ENCODE measurements at places on chromosomes 12 and 14. TPM values are rescaled to one million over a fixed set of nuclear protein-coding genes. Genes with fewer than 3 reads are reported as not detected.

GRCh38 chr12:116556964-116557698 is 2.0 kb upstream of the MAP1LC3B2 start:
- no peak overlapping the region for H3K4me3 ChIP-seq
- no peaks in the 10 kb centered on the region for H3K36me3 ChIP-seq
- no peaks in the 10 kb centered on the region for H3K27me3 ChIP-seq
- H3K4me1 ChIP-seq = peaks cover 39% of the 10 kb centered on the region

DNA sequence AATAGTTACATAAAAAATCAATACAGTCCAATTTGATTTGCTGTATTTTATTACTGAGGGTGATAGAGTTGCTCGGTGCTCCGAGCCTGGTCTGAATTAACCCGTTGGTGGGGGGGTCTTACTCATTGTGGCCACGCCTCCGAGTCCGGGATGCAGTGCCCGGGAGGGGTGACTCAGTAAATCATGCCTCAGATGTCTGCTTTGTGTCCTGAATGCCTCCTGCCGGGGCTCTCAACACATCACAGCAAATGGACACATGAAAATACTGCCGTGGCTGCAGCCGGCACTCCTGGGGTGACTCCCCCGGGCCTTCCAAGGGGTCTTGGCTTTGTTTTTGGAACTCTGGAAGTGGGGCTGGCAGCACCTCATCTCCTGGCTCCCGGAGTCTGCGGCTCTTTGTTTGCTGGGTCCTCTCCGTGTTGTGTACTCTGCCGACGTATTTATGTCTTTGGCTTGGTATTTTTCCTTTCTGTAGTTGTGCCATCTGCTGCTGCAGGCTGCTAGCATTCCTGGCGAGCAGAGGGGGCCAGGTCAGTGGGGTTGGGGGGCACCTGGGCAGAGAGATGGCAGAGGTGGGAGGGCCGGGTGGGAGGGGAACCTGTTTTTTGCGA is 129.0 kb downstream of the AACS start:
- no peak overlapping the region for H3K27ac ChIP-seq
- DNase-seq = no peak
- H3K27me3 ChIP-seq = peaks cover 7% of the 10 kb centered on the region

GRCh38 chr14:102911991-102912761 is 10.3 kb upstream of the AMN start:
- H3K36me3 ChIP-seq = no peaks in the 10 kb centered on the region
- no peaks in the 10 kb centered on the region for H3K27me3 ChIP-seq
- no peak overlapping the region for H3K27ac ChIP-seq

- H3K36me3 ChIP-seq = no peaks in the 10 kb centered on the region
- H3K27me3 ChIP-seq = peaks cover 7% of the 10 kb centered on the region
- DNase-seq = no peak
- no peak overlapping the region for H3K27ac ChIP-seq
- no peaks in the 10 kb centered on the region for H3K4me1 ChIP-seq
Observed at GRCh38 chr14:95185767-95186392, 28.6 kb upstream of the DICER1 start.

DNA sequence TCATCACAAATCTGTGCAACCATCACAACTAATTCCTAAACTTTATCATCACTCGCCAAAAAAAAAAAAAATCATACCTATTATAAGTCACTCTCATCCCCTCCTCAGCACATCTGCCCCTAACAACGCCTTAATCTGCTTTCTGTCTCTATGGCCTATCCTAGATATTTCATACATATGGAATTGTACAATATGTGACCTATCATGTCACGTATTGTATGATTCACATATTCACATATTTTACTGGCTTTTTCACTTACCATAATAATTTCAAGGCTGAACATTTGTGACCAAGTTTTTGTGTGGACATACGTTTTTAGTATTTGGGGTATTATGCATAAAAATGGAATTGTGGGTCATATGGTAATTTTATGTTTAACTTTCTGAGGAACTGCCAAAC is 400.7 kb downstream of the DAD1 start:
- no peaks in the 10 kb centered on the region for H3K4me1 ChIP-seq
- no peak overlapping the region for H3K4me3 ChIP-seq
- no peak for DNase-seq
- H3K27ac ChIP-seq = no peak overlapping the region
- no peaks in the 10 kb centered on the region for H3K36me3 ChIP-seq

- H3K4me1 ChIP-seq = peaks cover 18% of the 10 kb centered on the region
- H3K36me3 ChIP-seq = no peaks in the 10 kb centered on the region
- no peaks in the 10 kb centered on the region for H3K27me3 ChIP-seq
- no peak overlapping the region for H3K27ac ChIP-seq
Observed at GRCh38 chr12:30691122-30691879, 4.4 kb downstream of the IPO8 start.

DNA sequence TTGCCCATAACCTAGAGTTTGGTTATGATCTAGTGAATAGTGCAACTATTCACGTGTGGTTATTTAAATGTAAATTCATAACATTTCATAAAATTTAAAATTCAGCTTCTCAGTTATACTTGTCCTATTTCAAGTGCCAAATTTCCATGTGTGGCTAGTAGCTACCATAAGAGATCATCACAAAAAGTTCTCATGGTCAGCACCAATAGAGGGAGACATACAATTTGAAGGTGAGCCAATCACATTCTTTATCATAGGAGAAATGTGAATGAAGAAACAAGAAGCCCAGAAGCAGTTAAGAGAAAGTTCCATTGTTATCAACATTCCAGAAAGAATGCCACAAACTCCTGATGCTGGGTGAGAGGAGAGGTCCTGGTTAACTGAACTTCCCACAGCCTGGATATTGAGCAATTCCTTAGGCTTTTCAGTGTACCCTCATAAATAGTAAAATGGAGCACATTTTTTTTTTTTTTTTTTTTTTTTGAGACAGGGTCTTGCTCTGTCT is 892.9 kb upstream of the USP15 start:
- H3K36me3 ChIP-seq = no peaks in the 10 kb centered on the region
- H3K27ac ChIP-seq = no peak overlapping the region
- no peak for DNase-seq
- H3K4me3 ChIP-seq = no peak overlapping the region
- H3K27me3 ChIP-seq = no peaks in the 10 kb centered on the region

GRCh38 chr12:113424915-113425823 is 3.0 kb downstream of the SDSL start:
- no peaks in the 10 kb centered on the region for H3K4me1 ChIP-seq
- H3K27me3 ChIP-seq = peaks cover 4% of the 10 kb centered on the region
- no peak overlapping the region for H3K27ac ChIP-seq
- DNase-seq = peak; percentile 21

- peaks cover 31% of the 10 kb centered on the region for H3K36me3 ChIP-seq
- peaks cover 17% of the 10 kb centered on the region for H3K4me1 ChIP-seq
- no peaks in the 10 kb centered on the region for H3K27me3 ChIP-seq
- H3K4me3 ChIP-seq = no peak overlapping the region
Observed at GRCh38 chr12:12819752-12820311, 6.7 kb downstream of the DDX47 start.

- no peak overlapping the region for H3K4me3 ChIP-seq
- H3K27ac ChIP-seq = no peak overlapping the region
- no peaks in the 10 kb centered on the region for H3K4me1 ChIP-seq
- no peaks in the 10 kb centered on the region for H3K36me3 ChIP-seq
- DNase-seq = no peak
Observed at GRCh38 chr12:131239384-131240094, 285.8 kb downstream of the ADGRD1 start.

DNA sequence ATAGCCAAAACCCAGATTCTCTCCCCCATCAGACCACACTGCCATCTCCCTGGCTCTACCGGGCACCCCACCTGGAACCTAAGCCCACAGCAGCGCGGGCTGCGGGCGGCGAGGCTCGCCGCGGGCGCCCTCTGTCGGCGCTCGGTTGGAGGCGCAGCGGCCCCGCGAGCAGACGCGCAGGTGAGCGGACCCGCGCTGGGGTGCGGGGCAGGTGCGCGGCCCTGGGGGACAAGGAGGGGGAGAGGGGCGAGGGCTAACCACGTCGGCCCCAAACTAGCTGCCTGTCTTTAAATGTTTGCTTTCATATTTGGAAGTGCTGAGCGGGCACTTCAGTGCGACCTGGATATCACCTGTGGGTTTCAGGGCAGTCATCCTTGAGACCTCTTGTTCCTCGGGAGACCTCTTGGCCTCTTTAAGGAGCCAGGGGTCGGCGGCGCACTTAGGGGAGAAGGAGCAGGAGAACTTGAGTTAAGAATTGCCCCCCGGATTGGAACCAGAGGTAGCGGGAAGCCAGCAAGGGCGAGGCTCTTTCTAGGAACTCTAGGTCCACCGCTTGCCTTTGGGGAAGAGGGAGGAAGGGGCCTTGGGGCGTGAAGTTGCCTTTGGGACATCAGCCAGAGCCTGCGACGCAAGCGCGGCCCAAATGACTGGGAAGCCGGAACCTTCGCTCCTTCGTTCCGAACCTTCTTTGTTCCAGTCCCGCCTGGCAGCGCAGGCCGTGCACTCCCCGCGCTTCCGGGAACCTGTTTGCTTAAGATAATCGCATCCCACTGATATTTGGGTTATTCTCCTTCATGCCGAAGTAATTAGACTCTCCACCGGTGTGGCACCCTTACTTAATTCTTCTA is 78.7 kb downstream of the NEDD1 start:
- no peak overlapping the region for H3K27ac ChIP-seq
- peaks cover 4% of the 10 kb centered on the region for H3K4me1 ChIP-seq
- peaks cover 6% of the 10 kb centered on the region for H3K27me3 ChIP-seq
- peak; percentile 38 for DNase-seq

DNA sequence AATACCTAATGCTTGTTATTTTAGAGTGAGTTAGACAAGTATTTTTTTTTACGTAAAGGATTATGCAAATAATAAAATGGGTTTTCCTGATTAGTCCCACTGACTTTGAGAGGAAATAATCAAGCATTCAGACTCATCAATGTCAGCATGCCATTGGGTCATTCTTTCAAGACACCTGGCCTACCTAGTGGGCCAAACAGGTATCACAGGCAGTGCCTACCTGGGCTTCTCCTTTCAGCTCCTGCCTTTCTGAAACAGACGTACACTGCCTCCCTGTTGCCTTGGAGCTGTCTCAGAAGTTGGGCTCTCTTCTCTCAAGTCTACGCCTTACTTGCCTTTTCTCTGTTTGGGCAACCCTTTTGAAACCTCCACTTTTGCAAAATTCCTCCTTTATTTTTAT is 545.6 kb downstream of the SNAPC1 start:
- DNase-seq = no peak
- H3K36me3 ChIP-seq = no peaks in the 10 kb centered on the region
- no peaks in the 10 kb centered on the region for H3K4me1 ChIP-seq

- H3K4me1 ChIP-seq = peaks cover 14% of the 10 kb centered on the region
- H3K36me3 ChIP-seq = no peaks in the 10 kb centered on the region
- H3K27me3 ChIP-seq = no peaks in the 10 kb centered on the region
- peak overlapping the region; percentile 90 for H3K4me3 ChIP-seq
- DNase-seq = no peak
- peak overlapping the region; percentile 83 for H3K27ac ChIP-seq
Observed at GRCh38 chr12:93569301-93569655, 3.2 kb upstream of the SOCS2 start.

DNA sequence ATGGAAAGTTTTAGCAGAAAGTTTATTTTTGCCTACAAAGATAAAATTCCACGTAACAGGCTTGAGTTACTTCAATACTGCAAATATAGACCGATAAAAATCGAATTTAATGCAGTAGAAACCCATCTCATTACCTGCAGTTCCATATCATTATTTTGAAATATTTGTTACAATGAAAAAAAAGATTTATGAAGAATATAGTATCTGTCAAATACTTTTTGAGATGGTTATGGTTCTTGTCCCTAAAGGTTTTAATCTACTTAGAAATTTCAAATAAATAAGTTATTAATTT is 273.5 kb downstream of the ADAMTS20 start:
- no peaks in the 10 kb centered on the region for H3K4me1 ChIP-seq
- H3K27ac ChIP-seq = no peak overlapping the region
- no peak overlapping the region for H3K4me3 ChIP-seq
- H3K36me3 ChIP-seq = no peaks in the 10 kb centered on the region

NANOG gene
- not detected for total RNA-seq

TAS2R7 gene
- total RNA-seq = not detected

OR4K15 gene
- not detected for total RNA-seq

SRRM4 gene
- not detected for total RNA-seq

ABCC9 gene
- total RNA-seq = not detected

MSRB3 gene
- not detected for total RNA-seq
